Stimulated activated naive CD4-positive, alpha-beta T cell (primary cell): ENCODE measurements at places on chromosomes 3 and 15.

GRCh38 chr15:85687329-85687728 lies 107.4 kb downstream of the KLHL25 start:
- no peak for DNase-seq

DNA sequence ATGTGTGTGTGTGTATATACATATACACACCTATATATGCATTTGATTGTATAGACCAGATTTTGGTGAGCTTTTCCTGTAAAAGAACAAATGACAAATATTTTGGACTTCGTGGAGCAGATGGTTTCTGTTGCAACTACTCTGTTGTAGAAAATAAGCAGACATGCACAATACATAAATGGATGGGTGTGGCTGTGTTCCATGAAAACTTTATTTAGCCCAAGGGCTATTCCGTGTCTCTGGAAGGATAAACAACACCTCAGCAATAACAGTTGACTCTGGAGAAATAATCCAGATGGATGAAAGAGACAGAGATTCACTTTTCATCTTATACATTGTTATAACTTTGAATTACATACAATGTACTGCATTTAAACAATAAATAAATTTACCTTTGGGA lies 441.4 kb downstream of the CNTN3 start:
- no peak for DNase-seq

GRCh38 chr3:82202269-82202668 lies 440.8 kb upstream of the GBE1 start:
- no peak for DNase-seq

DNA sequence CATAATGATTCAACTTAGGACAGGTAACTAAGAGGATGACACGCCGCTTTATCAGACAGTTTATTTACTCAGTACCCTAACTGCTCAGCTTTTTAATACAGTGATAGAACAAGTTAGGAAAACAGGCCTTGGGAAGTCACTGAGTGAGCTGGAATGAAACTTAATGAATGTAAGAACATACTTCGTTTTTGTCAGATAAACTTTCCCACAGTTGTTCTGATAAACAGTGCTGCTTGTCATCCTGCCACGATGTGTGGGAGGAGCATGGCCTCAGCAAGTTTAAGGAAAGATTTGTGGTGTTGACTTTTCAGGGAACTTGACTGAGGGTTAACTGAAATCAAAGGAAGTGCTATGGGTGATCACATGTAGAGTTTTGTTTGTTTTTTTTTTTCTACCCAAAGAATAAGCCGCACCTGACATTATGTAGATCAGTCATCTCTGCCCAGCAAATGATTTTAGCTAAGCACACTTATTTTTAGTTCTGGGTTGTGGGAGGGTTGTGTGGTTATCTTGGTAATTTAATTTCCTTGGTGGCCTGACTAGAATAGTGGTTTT lies 5.6 kb upstream of the P2RY14 start:
- DNase-seq, result no peak

DNA sequence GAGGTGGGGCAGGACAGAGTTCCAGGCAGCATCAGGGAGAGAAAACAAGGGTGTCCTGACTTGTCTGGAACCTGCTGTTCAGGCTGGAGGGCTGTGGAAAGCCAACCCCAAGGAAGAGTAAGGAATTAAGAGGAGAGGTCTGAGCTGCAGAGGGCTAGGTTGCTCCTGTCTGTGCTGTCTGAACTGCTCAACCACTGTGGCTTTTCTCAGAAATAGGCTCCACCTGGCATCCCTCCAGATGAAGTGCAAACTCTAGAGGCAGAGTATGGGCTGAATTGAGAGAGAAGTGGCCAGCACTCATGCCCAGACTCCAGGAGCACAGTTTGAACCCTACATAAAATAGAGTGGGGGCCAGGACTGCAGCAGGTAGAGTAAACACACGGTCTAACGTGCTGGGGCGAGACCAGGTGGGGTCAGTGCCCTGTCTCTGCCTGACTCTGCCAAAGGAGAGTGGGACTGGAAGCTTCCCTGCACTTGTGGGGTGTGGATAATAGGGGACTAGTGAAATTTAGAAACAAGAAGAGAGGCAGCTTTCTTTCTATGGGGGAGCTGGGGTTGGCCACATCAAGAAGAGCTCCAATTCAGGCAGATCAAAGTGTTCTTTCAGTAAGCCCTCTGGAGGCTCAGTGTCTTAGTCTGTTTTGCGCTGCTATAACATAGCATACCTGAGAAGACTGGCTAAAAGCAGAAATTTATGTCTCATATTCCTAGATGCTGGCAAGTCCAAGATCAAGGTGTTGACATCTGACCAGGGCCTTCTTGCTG lies 28.0 kb upstream of the MNS1 start:
- DNase-seq, result no peak

- DNase-seq, result no peak
These were observed 110.0 kb downstream of the TJP1 start for GRCh38 chr15:29712149-29712885.

DNA sequence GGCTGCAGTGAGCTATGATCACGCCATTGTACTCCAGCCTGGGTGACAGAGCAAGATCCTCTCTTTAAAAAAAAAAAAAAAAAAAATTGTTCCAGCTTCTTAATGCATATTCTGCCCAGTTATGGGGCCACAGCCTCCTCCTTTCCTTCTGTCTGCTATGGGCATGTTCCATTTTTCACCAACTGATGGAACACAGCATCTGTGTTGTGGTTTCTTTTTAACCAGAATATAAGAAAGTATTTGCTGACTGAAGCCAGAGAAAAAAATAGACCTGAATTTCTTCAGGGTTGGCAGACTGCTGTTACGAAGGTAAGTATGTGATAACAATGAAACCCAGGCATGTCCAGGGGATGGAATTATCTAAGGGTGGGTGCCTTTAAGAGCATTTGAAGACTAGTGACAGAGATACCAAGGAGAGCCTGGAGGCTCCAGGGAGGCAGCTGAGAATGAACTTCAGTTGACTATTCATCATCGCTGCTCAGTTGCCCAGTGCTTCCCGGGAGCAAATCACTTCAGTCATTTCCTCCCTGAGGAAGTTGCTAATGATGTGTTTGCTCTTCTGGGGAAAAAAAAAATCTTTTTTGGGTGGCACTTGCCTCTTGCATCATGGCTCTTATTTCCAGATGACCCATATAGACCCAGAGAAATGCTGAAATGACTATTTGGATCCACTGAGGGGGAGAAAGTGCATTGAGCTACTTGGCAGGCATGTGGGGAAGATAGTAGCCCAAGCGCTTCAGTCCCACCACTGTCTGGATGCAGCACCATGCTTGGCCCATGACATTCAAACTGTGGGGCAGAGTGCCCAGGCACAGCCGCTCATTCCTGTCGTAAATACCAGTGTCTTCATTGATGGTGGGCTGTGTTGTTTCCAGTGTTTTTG lies 14.5 kb downstream of the NCBP2 start:
- no peak for DNase-seq

GRCh38 chr15:35442742-35443141 lies 103.2 kb downstream of the DPH6 start:
- no peak for DNase-seq

DNA sequence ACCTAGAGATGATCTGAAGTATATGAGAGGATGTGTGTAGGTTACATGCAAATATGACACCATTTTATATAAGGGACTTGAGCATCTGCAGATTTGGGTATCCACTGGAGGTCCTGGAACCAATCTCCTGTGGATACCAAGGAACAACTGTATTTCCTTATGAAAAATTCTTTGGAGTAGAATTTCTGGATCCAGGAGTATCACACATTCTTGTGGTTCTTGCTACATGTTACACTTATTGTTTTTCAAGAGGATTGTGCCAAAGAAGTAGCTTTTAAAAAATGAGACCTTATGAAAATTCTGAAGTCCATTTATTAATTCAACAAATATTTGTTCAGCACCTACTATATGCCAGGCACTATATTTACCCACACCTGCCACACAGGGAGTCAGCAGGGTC lies 15.7 kb upstream of the TBC1D23 start:
- DNase-seq, result no peak
